Substantia nigra (tissue), 51 donors: ENCODE measurements at places on chromosomes 16 and 17.

DNA sequence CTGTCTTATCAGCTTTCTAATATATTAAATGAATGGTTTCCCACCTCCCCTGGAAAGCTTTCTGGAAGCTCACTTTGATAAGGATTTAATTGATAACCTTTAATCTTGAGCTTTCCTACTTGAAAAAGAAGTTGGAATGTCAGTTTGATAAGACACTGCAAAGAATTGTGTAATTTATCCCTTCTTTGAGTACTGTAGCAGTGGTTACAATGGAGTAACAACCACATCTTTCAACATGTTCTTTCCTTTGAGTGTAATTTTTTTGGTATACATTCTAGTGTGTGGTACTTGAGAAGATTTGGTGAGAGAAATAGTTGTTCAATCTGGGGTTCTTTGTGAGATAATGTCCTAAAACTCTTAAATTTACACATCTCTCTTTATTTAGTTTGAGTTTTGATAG is 43.4 kb downstream of the CPD start:
- no peak for DNase-seq

GRCh38 chr17:67993153-67993997 is 2.9 kb downstream of the C17orf58 start:
- peak; percentile 67 for DNase-seq

DNA sequence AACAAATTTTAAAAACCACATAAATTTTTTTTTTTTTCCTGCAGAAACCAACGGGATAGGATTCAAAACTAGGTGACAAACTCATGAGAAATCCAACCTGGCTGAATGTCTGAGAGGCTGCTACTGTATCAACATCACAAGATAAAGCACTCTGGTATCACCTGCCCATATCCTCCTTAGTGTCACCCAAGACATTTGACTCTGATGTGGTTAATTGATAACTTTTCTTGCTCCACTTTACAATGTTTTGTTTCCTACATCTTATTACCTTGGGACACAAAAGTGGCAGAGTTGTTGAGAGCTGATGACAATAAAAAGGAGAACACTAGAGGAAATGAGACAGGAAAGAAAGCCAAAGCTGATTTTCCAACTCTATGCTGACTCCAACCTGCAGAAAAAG is 4.0 kb upstream of the FBXL20 start:
- DNase-seq: no peak

GRCh38 chr17:78905541-78905940 is 2.5 kb upstream of the CEP295NL start:
- no peak for DNase-seq

DNA sequence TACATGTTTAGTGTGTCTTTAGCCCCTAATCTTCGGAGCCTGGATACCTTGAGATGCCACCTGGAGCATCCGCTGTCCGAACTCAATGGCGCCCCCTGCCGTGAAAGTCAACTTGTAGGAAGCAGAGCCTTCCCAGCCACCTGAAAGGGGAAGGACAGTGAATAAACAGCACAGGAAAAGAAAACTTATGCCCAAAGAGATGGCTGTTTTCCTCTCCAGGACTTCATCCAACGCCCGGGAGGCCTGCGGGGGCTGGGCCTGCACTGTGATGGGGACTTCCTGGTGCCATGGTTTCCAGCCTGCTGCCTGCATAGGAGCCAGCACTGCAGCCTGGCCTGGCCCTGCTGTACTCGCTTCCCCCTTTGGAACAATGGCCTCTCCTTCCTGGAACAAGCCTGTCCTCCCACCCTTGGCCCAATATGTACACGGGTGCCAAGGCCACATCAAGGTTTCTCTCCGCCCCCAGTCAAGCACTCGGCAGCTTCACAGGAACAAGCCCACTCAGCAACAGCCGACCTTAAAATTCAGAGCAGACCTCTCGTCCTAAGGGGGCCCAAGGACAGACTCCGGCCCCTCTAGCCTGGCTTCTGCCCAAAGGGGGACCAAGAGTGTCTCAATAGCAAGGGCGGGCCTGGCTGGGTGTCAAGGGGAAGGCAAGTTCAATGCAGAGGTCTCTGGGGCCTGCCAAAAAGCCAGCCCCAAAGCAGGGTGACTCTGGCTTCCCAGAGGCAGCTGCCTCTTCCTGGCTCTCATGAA is 4.5 kb upstream of the UNC13D start:
- DNase-seq: peak; percentile 71

- no peak for DNase-seq
These were observed 8.5 kb downstream of the EFCAB3 start for GRCh38 chr17:62388856-62389255.

- no peak for DNase-seq
These were observed 165.7 kb downstream of the IRF8 start for GRCh38 chr16:86064431-86065250.

- no peak for DNase-seq
These were observed 59.8 kb downstream of the TUBD1 start for GRCh38 chr17:59832883-59833379.

DNA sequence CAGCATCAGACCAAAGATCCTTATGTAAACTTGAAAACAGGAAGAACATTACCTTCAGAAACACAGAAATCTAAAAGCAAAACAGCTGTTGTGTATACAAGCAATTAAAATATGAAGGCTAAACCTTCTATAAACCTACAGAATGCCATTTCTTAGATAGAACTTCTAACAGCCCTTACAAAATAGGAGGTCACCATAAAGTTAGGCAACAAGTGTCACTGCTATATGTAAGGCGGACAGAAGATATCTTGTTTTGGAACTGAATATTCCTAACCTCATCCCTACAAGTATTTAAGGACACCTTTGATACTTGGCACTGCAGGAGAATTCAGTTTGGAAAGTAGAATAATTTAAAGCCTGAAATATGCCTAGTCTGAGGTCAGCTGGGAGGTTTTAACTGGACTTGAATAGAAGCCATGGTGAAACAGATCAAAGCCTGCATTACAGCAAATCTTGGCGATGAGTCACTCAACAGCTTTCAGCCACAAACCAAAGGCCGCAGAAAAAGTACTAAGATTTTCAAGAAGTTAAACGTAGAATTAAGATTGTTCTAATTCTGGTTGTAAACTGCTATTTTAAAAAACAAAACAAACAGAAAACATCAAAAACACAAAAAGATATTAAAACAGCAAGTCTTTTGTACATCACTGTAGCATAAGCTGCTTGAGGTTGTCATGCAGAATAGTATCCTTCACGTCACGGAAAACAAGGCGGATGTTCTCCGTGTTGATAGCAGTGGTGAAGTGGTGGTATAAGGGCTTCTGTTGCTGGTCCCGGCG is 42.7 kb downstream of the GNA13 start:
- DNase-seq: no peak

GRCh38 chr16:12985516-12985915 is 84.1 kb downstream of the SHISA9 start:
- no peak for DNase-seq

- DNase-seq: peak; percentile 3
These were observed 38.4 kb downstream of the ABAT start for GRCh38 chr16:8712589-8713361.

- DNase-seq: no peak
These were observed 24.4 kb downstream of the RAB11FIP4 start for GRCh38 chr17:31415640-31416502.

DNA sequence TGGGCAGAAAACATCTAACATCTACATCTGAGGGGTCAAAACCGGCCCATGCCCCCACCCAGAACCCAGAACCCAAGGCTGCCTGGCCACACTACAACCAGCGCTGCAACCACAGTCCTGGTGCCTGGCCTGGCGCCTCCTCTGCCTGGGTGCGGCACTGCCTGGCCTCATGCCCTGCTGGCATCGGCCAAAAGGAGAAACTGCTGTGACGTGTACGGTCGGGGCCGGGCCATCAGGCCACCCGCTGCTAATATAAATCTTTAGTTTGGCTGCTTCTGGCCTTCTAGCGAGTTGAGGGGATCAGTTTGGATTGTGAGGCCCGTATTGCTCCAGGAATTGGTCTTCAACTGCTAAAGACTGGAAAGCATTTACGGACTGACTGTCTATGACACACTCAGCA is 22.8 kb downstream of the TMEM204 start:
- DNase-seq: no peak

- DNase-seq: peak; percentile 17
These were observed 19.9 kb upstream of the SEC14L1 start for GRCh38 chr17:77120868-77121267.

DNA sequence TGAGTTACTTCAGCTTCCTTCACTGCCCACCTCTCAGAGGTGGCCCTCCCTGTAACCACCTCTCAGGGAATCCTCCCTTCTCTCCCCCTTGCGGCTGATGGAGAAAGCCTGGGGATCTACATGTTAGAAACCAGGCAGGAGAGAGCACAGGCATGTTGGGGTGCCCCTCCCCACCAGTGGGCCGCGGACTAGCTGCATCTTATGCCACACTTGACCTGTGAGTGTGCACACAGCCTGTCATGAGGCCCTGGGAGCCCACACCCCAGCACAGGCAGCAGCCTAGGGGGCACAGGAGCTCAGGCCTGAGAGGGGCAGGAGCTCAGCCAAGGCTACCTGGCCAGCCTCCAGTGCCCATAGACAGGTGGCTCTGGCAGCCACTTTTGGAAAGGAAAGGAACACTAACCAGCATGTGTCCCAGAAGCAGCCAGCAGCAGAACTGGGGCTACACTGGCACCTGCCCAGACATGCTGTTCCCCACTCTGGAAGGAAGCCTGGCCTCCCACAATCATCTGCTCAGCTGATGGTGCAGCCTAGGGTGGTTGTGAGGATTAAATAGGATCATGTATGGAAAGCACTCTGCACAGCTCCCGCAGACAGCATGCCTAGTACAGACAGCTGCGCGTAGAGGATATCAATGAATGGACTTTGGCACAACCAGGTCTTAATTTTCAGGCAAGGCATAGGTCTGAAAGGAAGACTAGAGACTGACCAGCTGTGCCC is 60.5 kb downstream of the TMEM132E start:
- DNase-seq: no peak

DNA sequence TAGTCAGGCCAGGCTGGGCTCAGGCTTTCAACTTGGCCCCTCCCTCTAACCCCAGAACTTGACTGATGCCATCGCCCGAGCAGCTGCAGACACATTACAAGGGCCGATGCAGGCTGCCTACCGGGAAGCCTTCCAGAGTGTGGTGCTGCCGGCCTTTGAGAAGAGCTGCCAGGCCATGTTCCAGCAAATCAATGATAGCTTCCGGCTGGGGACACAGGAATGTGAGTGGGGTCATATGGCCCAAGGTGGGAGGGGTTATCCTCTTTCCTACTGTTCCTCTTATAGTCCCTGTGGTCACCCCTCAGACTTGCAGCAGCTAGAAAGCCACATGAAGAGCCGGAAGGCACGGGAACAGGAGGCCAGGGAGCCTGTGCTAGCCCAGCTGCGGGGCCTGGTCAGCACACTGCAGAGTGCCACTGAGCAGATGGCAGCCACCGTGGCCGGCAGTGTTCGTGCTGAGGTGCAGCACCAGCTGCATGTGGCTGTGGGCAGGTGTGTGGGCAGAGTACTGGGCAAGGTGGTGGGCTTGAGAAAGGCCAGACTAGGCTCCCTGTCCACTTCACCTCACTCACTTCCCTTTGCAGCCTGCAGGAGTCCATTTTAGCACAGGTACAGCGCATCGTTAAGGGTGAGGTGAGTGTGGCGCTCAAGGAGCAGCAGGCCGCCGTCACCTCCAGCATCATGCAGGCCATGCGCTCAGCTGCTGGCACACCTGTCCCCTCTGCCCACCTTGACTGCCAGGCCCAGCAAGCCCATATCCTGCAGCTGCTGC is 2.1 kb upstream of the NRN1L start:
- peak; percentile 87 for DNase-seq

DNA sequence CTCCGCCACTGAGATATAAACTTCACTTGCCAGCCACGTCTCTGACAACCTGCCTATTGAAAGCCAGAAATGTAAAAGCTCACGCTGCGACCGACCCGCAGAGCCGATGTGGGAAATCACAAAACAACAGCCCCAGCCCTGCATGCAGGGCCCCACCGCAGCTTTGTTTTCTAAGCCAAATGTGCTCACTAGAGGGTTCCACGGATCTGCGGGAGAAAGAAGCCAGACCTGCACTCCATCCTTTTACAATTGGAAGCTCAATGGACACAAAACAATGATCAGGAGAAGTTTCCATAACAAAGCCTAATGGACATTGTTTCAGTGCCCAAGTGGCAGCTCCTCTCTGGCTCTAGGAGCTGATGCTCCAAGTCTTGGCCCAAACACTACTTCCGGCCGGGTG is 33.1 kb downstream of the WIPI1 start:
- DNase-seq: no peak

DNA sequence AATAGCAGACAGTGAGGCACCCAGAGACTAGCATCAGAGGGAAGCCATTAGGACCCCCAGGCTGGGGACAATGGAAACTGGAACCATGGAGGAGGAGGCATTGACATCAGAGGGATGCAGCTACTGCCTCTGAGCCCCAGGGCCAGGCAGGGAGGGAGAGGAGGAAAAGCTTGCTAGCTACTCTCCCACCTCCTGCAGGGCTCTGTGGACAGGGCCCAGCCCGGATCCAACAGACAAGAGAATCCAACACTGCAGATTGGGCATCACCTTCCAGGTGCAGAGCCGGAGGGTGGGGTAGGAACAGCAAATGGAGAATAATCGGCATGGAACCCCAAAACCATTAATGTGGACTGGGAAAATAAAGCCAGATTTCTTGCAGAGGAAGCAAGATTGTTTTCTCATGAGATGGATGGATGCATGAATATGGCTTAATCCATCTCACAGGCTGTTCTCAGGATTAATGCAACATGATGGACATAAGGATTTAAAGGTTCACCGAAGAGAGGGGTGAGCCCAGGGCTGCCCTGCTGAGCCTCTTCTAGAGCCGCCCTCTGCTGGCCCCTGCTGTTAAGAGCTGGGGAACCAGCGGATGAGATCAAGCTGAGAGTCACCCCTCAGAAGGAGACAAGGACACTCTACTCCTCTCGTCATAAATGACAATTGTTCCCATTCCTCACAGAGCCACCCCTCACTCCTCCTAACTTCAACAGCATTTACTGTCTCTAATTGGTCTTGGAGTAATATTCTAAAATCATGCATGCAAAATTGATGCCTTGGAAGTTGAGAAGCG is 48.8 kb downstream of the DNAH3 start:
- no peak for DNase-seq

DNA sequence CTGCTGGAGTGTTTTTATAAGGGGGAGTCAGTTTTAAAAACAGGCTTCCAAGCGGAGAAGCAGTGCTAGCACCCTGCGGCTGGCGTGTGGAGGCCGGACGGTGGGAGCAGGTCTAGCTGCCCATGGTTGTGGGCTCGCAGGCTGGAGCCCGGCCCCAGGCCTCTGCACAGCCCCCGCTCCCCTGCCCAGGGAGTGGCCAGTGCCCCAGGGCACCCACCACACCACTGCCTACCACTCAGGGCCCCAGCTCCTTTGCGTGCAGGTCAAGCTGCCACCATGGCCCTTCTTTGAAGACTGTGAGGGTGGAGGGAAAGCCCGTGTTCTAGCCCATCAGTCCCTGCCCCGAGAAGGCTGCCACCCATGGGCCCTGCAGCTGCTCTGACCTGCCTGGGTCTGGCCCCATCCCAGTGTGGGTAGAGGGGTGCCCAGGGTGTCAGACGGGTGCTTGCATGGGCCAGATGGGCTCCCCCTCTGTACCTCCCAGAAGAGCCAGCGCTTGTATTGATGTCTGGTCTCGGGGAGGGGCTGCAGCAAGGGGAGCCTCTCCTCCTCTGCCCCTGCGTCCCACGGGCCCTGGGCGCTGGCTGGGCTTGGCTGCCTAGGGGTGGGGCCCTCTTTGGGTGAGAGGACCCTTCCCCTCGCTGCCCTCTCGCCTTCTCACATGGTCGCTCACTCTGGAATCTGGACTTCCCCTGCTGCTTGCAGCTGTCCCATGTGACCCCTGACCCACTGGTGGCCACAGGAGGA is 1.5 kb upstream of the NUDT16L1 start:
- no peak for DNase-seq

GRCh38 chr17:65495122-65496055 is 66.1 kb downstream of the AXIN2 start:
- no peak for DNase-seq

- DNase-seq: no peak
These were observed 100.5 kb downstream of the VAT1L start for GRCh38 chr16:77888871-77889270.
